ENCODE measurements at places on chromosomes 2 and 18. TPM values are rescaled to one million over a fixed set of nuclear protein-coding genes. Genes with fewer than 3 reads are reported as not detected.

DNA sequence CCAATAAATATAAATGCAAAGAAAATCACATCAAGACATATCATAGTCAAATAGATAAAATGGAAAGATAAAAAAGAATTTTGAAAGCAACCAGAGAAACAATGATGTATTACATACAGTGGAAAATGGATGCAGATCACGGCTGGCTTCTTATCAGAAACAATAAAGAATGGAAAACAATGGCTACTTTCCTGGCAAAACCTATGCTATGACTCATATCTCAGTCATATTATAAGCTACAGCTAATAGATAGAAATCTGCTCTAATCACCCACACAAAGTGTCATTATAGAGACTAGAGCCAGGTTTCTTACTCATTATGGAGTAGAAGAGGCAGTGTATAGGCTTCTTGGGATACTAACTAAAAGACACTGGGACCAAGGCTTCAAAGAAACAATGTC, 93.5 kb upstream of the TACR1 start:
- no peak for DNase-seq
- H3K27ac ChIP-seq: no peak overlapping the region
- H3K4me1 ChIP-seq: no peaks in the 10 kb centered on the region
- no peaks in the 10 kb centered on the region for H3K36me3 ChIP-seq
- H3K4me3 ChIP-seq: no peak overlapping the region
- H3K27me3 ChIP-seq: no peaks in the 10 kb centered on the region

The FAP gene
- total RNA-seq: not detected

- no peak overlapping the region for H3K4me3 ChIP-seq
- no peaks in the 10 kb centered on the region for H3K27me3 ChIP-seq
- H3K4me1 ChIP-seq: no peaks in the 10 kb centered on the region
- H3K27ac ChIP-seq: no peak overlapping the region
Observed at GRCh38 chr2:28152585-28153280, 239.9 kb upstream of the FOSL2 start.

The SERPINB4 gene
- not detected for total RNA-seq

The CNTNAP5 gene
- total RNA-seq: not detected

The TRIM43 gene
- total RNA-seq: not detected

The NAPG gene
- total RNA-seq: 38.7 TPM

- H3K4me1 ChIP-seq: peaks cover 3% of the 10 kb centered on the region
- H3K27me3 ChIP-seq: peaks cover 2% of the 10 kb centered on the region
- H3K4me3 ChIP-seq: no peak overlapping the region
- no peaks in the 10 kb centered on the region for H3K36me3 ChIP-seq
Observed at GRCh38 chr2:237121321-237121720, 35.6 kb downstream of the COPS8 start.

GRCh38 chr2:135299165-135299564, 231.9 kb downstream of the ZRANB3 start:
- no peak overlapping the region for H3K4me3 ChIP-seq
- H3K36me3 ChIP-seq: no peaks in the 10 kb centered on the region
- H3K4me1 ChIP-seq: peaks cover 3% of the 10 kb centered on the region
- no peaks in the 10 kb centered on the region for H3K27me3 ChIP-seq
- DNase-seq: no peak

DNA sequence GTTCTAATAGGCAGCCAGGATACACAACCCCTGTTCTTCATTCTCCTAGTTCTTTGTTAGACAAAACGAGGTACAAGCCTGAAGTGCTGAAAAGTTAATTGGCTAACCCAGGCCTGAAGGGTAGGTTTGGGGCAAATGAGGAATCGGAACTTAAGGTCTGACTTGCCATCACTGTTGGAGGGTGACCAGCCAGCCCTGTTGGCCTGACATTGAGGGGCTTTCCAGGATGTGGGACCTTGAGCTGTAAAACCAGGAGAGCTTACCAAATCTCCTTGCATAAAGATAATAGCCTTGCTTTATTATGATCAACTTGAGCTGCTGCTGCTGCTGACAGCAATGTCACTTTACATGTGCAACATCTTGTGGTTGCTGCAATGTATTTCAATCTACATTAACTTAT, 256.0 kb downstream of the VAPA start:
- H3K4me3 ChIP-seq: no peak overlapping the region
- no peak for DNase-seq
- H3K36me3 ChIP-seq: peaks cover 2% of the 10 kb centered on the region
- no peak overlapping the region for H3K27ac ChIP-seq

- peak; percentile 84 for DNase-seq
- H3K27me3 ChIP-seq: peaks cover 2% of the 10 kb centered on the region
- peak overlapping the region; percentile 80 for H3K4me3 ChIP-seq
- peaks cover 13% of the 10 kb centered on the region for H3K4me1 ChIP-seq
- peaks cover 3% of the 10 kb centered on the region for H3K36me3 ChIP-seq
Observed at GRCh38 chr2:46187112-46187618, 110.0 kb upstream of the EPAS1 start.

The COLEC12 gene
- total RNA-seq: not detected

DNA sequence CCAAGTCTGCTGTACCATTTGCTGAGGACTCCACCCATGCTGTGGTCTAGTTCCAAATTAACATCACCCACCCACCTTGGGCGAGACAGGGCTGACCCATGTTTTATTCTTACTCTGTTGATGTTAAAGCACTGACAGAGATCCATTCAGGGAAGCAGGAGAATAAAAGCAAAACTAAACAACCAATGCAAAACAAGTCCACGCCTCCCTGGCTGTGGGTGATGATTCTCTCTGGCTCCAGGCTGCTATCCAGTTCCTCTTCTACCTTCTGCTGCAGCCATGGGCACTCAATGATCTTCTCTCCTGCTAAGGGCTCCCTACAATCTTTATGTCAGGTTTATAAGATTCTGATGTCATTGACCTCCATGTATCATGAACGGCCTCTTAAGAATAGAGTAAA, 786.6 kb upstream of the ID2 start:
- H3K4me3 ChIP-seq: no peak overlapping the region
- H3K27me3 ChIP-seq: peaks cover 2% of the 10 kb centered on the region
- DNase-seq: no peak
- no peak overlapping the region for H3K27ac ChIP-seq
- H3K4me1 ChIP-seq: peaks cover 13% of the 10 kb centered on the region

The LHCGR gene
- total RNA-seq: not detected

- peaks cover 2% of the 10 kb centered on the region for H3K36me3 ChIP-seq
- H3K27me3 ChIP-seq: peaks cover 6% of the 10 kb centered on the region
- DNase-seq: peak; percentile 78
- peak overlapping the region; percentile 59 for H3K4me3 ChIP-seq
Observed at GRCh38 chr2:102033031-102033749, 41.4 kb downstream of the IL1R2 start.

GRCh38 chr2:43559391-43560230, 36.2 kb downstream of the THADA start:
- H3K36me3 ChIP-seq: peaks cover 62% of the 10 kb centered on the region
- DNase-seq: peak; percentile 68
- peak overlapping the region; percentile 96 for H3K27ac ChIP-seq
- peak overlapping the region; percentile 62 for H3K4me3 ChIP-seq
- peaks cover 52% of the 10 kb centered on the region for H3K4me1 ChIP-seq
- no peaks in the 10 kb centered on the region for H3K27me3 ChIP-seq

DNA sequence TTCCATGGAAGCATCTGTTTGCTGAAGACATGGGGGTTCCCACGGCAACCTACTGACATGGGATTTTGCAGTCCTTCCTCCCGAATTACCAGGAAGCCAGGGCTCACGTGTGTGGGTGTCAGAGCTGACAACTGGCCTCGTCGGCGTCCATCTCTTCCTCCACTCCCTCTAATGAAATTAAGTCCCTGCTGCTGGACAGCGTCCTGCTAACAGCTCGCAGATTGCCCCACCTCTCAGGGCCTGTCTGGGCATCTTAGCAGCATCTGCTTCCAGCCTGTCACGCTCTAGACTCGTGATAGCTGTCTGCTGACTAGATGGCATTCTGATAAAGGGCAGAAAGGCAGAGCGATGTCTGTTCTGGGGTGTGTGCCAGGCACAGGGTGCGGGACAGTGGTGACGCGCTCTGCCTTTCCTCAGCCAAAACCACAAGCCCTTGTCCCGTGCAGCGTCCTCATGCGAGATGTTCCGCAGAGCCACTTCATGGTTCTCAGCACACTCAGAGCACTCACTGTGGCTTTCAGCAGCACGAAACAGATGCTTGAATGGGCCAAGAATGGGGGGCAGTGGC, 161.1 kb downstream of the ARL4C start:
- DNase-seq: peak; percentile 77
- H3K27me3 ChIP-seq: no peaks in the 10 kb centered on the region
- peak overlapping the region; percentile 54 for H3K27ac ChIP-seq
- H3K4me3 ChIP-seq: peak overlapping the region; percentile 11
- H3K36me3 ChIP-seq: peaks cover 5% of the 10 kb centered on the region
- H3K4me1 ChIP-seq: peaks cover 30% of the 10 kb centered on the region

GRCh38 chr2:106356291-106356690, 111.9 kb downstream of the RGPD3 start:
- H3K36me3 ChIP-seq: no peaks in the 10 kb centered on the region
- DNase-seq: no peak
- H3K27me3 ChIP-seq: peaks cover 28% of the 10 kb centered on the region

DNA sequence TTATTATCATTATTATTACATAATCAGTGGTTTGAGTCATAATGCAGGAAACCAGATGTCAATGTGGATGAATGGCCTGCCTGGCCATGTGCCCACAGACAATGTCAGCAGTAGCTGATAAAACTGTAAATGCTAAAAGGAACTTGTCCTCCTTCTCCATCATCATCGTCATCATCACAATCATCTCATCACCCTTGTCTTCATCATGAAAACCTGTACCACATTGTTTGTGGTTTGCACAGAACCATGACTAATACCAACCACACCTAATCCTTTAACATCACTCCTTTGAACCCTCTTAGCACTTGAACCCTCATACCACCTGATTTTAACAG, 96.0 kb downstream of the HNMT start:
- H3K27me3 ChIP-seq: no peaks in the 10 kb centered on the region
- no peak for DNase-seq
- H3K4me1 ChIP-seq: no peaks in the 10 kb centered on the region
- H3K36me3 ChIP-seq: no peaks in the 10 kb centered on the region

DNA sequence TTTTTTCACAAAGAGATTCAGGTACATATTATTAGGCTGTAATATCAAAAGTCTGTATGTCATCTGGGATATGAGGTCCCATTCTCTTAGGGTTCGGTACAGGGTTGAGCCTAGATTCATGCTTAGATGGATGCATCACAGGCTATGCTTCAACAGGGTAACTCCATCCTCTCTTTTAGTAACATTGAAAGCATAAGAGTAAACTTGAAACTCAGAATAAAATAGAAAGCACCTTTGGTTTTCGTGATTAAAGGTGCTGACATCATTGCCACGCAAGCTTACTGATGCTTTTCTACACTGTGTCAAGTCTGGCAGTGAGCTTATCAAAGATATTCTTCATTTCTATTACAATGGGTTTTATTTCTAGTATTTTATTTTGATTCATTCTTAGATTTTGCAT, 419.1 kb upstream of the DSEL start:
- no peak for DNase-seq
- no peak overlapping the region for H3K27ac ChIP-seq
- H3K36me3 ChIP-seq: no peaks in the 10 kb centered on the region
- no peaks in the 10 kb centered on the region for H3K4me1 ChIP-seq
- no peak overlapping the region for H3K4me3 ChIP-seq
- no peaks in the 10 kb centered on the region for H3K27me3 ChIP-seq

DNA sequence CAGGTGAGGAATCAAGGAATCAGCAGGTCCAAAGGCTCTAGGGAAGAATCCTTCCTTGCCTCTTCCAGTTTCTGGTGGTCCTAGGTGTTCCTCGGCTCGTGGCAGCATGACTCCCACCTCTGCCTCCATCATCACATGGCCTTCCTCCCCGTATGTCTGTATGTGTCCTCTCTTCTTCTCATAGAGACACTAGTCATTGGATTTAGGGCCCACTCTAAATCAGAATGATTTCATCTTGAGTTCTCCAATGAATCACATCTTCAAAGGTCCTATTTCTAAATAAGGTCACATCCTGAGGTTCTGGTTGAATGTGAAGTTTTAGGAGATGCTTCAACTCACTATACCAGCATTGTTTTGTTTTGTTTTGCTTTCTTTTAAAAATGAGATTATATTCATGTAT, 11.1 kb upstream of the AGFG1 start:
- peak overlapping the region; percentile 51 for H3K4me3 ChIP-seq
- no peaks in the 10 kb centered on the region for H3K27me3 ChIP-seq
- peak overlapping the region; percentile 78 for H3K27ac ChIP-seq
- peaks cover 69% of the 10 kb centered on the region for H3K4me1 ChIP-seq
- peaks cover 2% of the 10 kb centered on the region for H3K36me3 ChIP-seq

The ABCG8 gene
- not detected for total RNA-seq

DNA sequence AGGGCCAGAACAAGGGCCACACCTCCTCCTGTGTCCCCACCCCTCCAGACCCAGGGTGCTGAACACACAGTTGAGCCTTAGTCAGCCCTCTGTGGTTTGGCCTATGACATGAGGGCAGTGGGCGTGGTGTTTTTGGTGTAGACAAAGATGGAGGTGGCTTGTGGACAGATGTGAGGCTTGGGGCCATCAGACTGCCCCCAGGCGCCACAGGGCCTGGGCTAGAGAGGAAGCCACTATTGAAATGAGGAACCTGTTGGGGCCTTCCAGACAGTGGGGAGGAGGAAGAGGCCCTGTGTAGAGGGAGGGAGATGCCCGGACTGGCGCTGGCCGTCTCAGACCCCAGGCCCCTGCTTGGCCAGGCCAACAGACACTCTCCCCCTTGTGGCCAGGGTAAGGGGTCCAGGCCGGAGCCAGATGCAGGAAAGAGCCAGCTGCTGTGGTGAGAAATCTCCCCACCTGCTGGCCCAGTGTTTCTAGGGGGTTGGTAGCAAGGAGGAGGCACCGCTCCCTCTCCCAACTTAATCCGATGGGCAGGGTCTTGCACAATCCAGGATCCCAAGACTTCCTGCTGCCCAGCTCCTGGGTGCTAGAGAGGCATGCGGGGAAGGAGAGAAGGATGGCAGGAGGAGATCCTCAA, 53.8 kb downstream of the SMAD7 start:
- no peak for DNase-seq
- peaks cover 2% of the 10 kb centered on the region for H3K36me3 ChIP-seq
- H3K4me1 ChIP-seq: peaks cover 15% of the 10 kb centered on the region
- H3K27me3 ChIP-seq: no peaks in the 10 kb centered on the region

The DSG1 gene
- total RNA-seq: not detected

- DNase-seq: no peak
- no peak overlapping the region for H3K27ac ChIP-seq
- H3K4me3 ChIP-seq: no peak overlapping the region
Observed at GRCh38 chr18:58860747-58861231, 3.9 kb upstream of the ZNF532 start.

The KRTCAP3 gene
- total RNA-seq: 4.6 TPM

DNA sequence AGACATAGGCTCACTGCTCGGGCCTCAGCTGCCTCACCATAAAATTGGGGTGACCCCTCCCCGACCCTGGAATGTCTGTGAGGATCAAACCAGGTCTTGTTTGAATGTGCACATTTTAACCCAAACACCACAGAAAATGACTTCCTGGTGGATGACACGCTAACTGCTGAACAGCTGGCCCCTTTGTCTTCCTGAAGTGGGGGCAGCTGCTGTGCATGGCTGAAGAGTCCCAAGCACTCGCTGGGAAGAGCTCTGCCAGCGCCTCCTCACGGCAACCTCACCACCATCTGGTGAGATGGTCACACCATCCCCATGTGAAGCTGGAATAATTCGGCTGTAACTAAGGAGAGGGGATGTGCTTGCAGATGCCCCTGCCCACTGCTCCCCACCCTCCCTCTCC, 34.0 kb downstream of the AQP12A start:
- H3K4me3 ChIP-seq: no peak overlapping the region
- H3K36me3 ChIP-seq: no peaks in the 10 kb centered on the region
- no peaks in the 10 kb centered on the region for H3K4me1 ChIP-seq
- H3K27me3 ChIP-seq: no peaks in the 10 kb centered on the region

All from activated CD4-positive, alpha-beta T cell treated with anti-CD3 and anti-CD28 coated beads, Interleukin-2, amount 10 ng/mL, durations not matched to agents 24 days and 14 days (primary cell).